ENCODE measurements at places on chromosomes 6 and 20.

GRCh38 chr20:39823224-39823623, 861.1 kb downstream of the DHX35 start:
- peak; percentile 58 for DNase-seq

GRCh38 chr6:22433745-22434144, 135.6 kb upstream of the HDGFL1 start:
- DNase-seq = no peak

- DNase-seq = no peak
Measured at GRCh38 chr20:41339957-41340326, 679 bp upstream of the LPIN3 start.

DNA sequence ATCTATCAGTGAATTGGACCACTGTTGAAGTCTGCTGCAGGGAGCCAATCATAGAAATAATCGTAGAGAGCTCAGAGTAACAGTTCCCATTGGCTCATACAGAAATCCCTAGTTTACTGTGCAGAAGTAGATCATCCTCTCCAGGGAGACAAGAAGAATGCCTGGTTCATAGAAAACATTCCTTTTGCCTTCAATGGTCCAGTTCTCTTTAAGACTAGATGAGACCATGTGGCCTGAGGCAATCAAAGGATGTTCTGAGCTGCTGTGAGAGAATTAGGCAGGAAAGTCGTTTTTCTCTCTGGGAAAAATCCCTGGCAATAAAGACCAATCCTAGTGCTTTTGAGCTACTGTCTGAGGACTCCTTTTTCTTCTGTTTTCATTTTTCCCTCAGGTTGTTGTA, 208.4 kb downstream of the CENPW start:
- no peak for DNase-seq

DNA sequence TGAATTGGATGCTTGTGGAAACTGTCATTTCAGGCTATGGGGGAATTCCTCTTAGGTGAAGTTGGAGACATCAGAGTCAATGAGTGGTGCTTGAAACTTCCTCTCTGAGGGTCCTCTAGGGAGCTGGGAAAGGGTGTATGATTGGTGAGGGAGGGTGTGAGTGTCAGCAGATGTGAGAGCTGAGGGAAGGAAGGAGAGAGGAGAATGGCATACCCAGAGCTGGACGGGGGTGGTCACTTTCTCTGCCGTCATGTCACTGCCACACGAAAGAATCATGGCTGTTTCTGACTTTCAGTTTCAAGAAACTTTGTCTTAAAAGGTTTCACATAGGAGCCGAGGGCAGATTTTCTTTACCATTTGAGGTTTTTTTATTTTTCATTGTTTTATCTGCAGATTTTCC, 50.3 kb downstream of the DEK start:
- no peak for DNase-seq

GRCh38 chr6:30749554-30750378, 5.4 kb upstream of the IER3 start:
- no peak for DNase-seq

- DNase-seq = no peak
Measured at GRCh38 chr6:150894191-150894744, 28.8 kb downstream of the MTHFD1L start.

DNA sequence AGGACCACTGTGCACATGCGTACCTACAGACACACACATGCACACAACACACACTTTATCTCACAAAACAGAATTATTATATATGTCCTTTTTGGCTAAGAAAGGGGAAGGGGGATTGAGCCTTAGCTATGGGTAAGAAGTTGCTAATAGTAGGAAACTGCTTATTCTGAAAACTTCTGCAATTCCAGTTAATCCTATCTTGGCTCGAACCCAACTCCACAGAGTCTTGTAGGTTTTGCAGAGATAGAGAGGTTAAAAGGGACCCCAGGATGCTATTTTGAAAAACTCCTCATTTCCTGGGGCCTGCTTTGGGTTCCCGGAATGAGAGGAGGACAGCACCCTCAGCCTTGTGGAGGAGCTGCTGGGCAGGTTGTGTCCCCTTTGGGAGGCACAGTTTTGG, 233.8 kb downstream of the CLIC5 start:
- no peak for DNase-seq

GRCh38 chr6:90008908-90009501, 114.7 kb downstream of the GJA10 start:
- DNase-seq = peak; percentile 31

GRCh38 chr6:112983713-112984261, 636.7 kb downstream of the RFPL4B start:
- no peak for DNase-seq

DNA sequence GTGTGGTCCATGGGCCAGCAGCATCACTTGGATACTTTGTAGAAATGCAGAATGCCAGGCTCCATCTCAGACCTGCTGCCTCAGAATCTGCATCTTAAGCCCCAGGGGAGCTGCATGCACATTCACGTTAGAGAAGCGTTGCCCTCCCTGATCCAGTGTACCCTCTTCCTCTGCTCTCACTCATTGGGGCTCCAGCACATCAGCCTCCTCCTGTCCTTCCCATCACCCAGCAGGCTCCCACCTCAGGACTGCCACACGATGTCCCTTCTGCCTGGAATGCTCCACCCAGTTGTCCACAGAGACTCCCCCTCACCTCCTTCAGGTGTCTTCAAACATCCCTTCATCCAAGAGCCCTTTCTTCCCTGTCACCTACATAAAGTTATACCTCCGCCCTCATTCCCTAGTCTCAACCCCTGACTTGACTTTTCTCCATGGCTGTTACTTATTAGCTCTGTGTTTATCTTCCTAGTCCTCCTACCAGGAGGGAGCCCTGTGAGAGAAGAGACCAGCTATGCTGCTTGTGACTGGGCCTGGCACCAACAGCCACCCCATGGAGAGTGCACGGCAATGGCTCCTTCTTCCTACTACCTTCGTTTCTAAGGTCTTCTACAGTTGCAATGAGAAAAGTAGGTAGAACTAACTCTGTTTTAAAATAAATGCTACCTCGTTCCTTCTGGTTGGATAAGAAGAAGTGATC, 3.3 kb upstream of the ACSS1 start:
- no peak for DNase-seq

DNA sequence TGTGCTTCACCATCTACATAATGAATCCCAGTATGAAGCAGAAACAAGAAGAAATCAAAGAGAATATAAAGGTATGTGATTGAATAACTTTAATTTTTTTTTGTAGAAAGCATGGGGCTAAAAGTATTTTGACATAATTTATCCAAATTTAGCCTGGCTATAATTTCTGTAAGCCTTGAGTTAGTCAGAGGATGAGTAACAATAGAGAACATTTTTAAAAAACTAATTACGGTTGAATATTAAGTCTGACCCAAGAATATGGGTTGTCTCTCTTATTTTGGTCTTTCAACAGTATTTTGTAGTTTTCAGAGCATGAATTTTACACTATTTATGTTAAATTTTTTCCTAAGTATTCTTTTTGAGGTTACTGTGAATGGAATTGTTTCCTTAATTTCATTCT, 2.5 kb downstream of the GMNN start:
- DNase-seq = no peak

- no peak for DNase-seq
Measured at GRCh38 chr6:110731196-110731595, 84.1 kb downstream of the CDK19 start.

GRCh38 chr20:40422656-40423055, 266.4 kb downstream of the MAFB start:
- DNase-seq = no peak

DNA sequence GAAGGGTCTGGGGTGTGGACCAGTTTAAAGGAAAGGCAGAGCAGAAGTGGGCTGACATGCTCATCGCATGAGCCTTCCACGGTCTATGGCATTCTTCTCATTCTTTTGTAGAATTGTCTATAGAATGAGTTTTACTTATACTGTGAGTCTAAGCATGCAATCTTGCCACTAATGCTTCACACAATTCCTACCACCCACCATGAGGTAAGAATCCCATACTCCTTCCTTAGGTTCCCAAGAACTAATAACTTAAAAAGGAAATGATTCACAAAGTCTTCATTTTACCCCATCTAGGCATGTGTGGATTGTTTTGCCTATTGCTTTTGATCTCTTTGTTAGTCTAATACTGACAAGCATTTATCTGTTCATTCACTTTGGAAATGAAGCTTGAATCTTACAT, 195.2 kb downstream of the LY86 start:
- peak; percentile 24 for DNase-seq

DNA sequence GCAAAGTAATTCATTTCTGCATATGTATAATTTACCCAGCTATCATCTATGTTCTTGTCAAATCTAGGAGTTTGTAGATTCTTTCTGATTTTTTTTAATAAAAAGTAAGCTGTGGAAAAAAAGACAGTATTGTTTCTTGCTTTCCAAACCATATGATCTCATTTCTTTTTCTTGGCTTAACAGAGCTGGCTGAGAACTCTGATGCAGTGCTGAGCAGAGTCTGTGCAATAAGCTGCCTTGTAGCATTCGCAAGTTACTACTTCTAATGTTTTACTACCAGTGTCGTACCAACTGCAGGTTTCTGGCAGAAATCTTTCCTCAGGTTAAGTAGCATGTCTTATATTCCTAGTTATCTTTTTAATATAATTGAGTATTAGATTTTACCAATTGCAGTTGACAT, 15.6 kb downstream of the RRBP1 start:
- DNase-seq = no peak

- no peak for DNase-seq
Measured at GRCh38 chr6:118317581-118318563, 230.2 kb upstream of the PLN start.

GRCh38 chr6:117512987-117513573, 30.6 kb downstream of the DCBLD1 start:
- no peak for DNase-seq

- no peak for DNase-seq
Measured at GRCh38 chr6:150099953-150100352, 31.0 kb upstream of the ULBP3 start.

- DNase-seq = no peak
Measured at GRCh38 chr6:152356662-152357061, 280.5 kb downstream of the SYNE1 start.

DNA sequence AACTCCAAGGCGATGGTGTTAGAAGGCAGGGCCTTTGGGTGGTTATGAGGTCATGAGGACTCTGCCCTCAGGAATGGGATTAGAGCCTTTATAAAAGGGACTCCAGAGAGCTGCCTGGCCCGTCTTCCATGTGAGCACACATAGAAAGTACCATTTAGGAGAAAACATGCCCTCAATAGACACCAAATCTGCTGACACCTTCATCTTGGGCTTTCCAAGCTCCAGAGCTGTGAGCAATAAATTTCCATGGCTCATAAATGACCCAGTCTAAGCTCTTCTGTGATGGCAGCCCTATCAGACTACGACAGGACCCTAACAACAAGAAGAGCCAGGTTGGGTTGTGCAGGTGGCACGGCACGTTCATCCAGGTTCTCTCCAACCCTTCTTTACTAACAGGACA, 189.5 kb downstream of the CDH4 start:
- no peak for DNase-seq

DNA sequence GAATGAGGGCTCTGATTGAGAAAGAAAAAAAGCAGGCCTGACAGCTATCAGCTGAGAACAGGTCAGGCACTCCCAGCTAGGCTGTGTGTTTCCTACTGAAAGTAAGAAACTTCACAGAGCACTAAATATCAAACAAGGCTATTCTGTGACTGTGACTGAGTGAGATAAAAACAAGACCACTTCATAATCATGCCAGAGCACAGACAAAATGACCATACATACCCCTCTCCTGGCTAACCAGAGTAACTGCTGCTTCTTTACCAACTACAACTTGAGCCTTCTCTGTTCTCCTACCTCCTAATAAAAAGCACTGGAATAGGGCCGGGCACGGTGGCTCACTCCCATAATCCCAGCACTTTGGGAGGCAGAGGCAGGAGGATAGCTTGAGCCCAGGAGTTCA, 6.8 kb upstream of the BTN1A1 start:
- no peak for DNase-seq

- DNase-seq = no peak
Measured at GRCh38 chr6:166259296-166259977, 48.8 kb downstream of the PRR18 start.

GRCh38 chr6:62298745-62299392, 12.8 kb upstream of the KHDRBS2 start:
- DNase-seq = no peak

DNA sequence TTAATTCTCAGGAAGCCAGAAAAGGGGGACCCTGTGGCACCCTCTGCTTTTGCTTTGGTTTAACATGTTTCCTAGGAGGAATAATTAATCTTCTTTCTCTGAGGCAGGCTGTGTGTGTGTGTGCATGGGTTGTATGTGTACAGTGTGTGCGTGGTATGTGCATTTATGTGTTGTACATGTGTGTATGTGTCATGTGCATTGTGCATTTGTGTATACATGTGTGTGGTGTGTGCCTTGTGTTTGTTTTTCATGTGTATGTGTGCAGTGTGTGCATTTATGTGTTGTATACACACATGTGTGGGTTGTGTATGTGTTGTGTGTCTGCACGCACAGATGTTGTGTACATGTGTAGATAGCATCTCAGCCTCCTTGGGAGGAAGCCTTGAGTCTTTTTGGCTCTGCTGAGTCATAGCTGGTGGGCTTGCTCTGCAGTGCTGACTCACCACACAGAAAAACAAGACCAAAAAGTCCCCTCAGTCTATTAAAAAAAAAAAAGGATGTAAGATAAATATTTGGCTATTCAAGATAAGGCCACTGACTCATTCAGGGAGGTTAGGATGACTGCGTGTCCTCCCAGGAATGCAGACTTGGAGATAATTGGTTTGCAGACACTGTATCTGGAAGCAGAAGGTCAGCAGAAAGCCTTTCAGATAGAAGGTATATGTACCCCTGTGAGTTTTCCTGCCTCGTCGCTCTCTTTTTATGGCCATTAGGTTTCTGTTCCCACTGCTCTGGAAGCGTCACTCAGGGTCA, 58.6 kb downstream of the SYNJ2 start:
- DNase-seq = peak; percentile 95

- no peak for DNase-seq
Measured at GRCh38 chr20:53941680-53942471, 128.5 kb downstream of the BCAS1 start.

DNA sequence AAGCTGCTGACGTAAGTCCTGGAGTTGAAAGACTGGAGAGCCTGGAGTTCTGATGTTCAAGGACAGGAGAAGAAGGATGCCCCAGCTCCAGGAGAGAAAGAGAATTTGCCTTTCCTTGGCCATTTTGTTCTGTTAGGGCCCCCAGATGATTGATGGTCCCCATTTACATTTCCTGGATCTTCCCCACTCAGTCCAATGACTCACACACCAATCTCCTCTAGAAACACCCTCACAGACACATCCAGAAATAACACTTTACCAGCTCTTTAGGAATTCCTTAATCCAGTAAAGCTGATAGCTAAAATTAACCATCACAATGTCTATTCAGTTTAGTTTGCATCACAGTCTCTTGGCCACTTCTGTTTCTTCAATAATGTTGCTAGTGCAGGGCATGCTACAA, 260.2 kb upstream of the IRAK1BP1 start:
- DNase-seq = no peak

DNA sequence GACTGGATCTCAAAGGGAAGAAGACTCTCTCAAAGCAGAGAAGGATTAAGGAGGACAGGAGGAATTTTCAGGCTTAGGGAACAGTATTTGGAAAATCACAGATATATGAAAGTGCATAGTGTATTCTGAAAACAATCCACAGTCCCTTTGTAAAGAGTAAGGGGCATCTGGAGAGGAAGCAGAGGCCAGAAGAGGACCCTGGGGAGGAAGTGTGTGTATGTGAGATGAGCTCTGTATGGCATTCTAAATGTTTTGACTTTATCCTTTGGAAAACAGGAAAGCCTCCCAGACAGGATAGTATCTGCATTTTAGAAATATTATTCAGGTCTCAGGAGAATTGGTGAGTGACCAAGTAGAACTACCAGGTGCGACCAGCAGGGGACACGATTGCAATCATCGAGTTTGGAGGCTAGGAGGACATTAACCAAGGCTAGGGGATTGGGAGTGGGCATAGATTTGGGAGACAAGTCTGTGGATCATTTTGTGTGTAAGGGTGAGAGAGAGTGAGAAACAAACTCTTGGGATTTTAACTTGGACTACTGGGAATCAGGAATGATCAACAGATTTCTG, 38.3 kb upstream of the FAM184A start:
- DNase-seq = no peak
